ENCODE measurements at places on chromosomes 3 and 15. TPM values are rescaled to one million over a fixed set of nuclear protein-coding genes. Genes with fewer than 3 reads are reported as not detected.

- peak; percentile 62 for DNase-seq
Observed at GRCh38 chr3:12235691-12236090, 53.2 kb upstream of the PPARG start.

GRCh38 chr3:178001670-178002101, 534.5 kb upstream of the KCNMB2 start:
- no peak for DNase-seq

GRCh38 chr3:31105438-31106077, 211.1 kb upstream of the GADL1 start:
- peak; percentile 94 for DNase-seq

DNA sequence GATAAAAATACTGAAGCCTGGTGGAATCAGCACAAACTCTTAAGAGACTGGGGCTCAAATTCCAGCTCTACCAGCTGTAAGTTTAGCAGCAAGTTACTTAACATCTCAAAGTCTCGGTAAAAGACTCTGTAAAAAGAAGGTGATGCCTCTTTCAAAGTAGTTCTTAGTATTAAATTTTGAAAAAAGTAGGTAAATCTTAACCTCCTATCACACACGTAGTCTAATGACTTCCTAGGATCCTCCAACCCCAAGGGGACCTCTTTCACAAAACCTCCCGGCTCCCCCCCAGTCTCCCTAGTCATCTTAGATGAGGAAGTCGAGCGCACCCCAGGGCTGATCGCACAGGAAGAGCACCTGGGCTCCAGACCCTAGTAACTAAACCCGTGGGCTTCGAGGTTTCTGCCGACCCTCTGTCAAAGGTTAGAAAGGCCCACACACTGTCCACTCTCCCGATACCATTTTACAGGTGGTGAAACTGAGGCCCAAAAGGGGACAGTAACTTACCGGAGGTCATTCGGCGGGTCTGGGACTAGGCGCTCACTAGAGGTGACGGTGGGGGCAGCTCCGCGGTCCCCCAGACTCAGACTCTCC, 427 bp downstream of the MBD4 start:
- no peak for DNase-seq

OXTR gene
- 21.5 TPM for total RNA-seq

IL17RC gene
- total RNA-seq = 116 TPM
